Naive thymus-derived CD4-positive, alpha-beta T cell (primary cell): ENCODE measurements at places on chromosomes 4 and X. TPM values are rescaled to one million over a fixed set of nuclear protein-coding genes. Genes with fewer than 3 reads are reported as not detected.

DNA sequence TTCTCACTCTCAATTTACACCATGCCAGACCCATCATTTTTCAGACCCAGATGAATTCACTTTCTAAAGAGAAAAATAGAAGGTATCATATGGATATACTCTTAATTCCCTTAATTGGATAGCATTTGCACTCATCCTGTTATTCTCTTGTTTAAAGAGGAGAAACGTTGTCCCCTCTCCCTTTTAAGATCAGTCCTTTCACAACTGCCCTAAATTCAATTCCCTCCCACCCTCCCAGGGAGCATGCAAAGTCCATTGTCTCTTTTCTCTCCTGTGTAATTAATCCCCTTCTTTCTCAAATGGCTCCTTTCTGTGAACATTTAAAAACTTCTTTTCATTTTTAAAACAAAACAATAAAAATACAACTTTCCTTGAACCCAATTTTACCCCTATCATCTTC, 124.7 kb upstream of the TLL1 start:
- no peak for DNase-seq

- DNase-seq: peak; percentile 89
Measured at GRCh38 chrX:11758400-11759171, 549 bp downstream of the MSL3 start.

Gene TEX11
- not detected in 2 replicates for total RNA-seq

Gene TDO2
- not detected in 2 replicates for total RNA-seq

- no peak for DNase-seq
Measured at GRCh38 chr4:153028535-153028934, 92.4 kb downstream of the FHDC1 start.
